ENCODE measurements at places on chromosomes 6 and 20.

- no peak for DNase-seq
These were observed 207.9 kb downstream of the GMPR start for GRCh38 chr6:16446273-16446672.

- DNase-seq: no peak
These were observed 38.7 kb upstream of the RFPL4B start for GRCh38 chr6:112308476-112308875.

DNA sequence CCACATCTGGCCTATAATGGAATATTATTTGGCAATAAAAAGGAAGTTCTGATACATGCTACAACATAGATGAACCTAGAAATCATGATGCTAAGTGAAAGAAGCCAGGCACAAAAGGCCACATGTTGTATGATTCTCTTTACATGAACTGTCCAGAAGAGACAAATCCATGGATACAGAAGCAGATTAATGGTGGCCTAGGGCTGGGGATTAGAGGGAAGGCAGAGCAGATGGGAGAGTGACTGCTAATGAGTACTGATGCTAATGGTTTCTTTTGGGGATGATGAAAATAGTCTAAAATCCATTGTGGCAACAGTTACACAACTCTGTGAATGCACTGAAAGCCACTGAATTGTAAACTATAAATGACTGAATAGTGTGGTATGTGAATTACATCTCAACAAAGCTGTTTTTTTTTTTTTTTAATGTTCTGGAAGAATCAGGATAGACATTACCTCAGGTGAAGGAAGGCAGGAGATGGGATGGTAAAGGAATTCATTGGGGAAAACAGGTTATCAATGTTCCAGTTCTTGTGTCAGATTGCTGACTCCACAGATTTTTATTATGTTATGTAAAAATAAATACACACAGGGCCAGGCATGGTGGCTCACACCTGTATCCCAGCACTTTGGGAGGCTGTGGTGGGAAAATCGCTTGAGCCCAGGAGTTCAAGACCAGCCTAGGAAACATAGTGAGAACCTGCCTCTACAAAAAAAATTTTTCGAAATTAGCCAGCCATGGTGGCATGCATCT lies 8.9 kb upstream of the SOX12 start:
- DNase-seq: no peak

DNA sequence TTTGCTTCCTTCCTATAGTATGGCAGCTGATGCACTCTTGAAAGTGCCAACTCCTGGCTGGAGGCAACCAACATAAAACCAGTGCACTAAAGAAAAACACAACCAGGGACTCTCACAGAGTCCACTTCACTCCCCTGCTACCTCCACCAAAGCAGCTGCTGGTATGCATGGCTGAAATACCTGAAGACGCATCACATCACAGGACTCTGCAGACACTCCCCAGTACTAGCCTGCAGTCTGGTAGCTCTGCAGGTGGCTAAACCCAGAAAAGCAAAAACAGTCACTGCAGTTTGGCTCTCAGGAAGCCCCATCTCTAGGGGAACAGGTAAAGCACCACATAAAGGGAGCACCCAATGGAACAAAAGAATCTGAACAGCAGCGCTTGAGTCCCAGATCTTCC lies 473.0 kb upstream of the SPTLC3 start:
- no peak for DNase-seq

DNA sequence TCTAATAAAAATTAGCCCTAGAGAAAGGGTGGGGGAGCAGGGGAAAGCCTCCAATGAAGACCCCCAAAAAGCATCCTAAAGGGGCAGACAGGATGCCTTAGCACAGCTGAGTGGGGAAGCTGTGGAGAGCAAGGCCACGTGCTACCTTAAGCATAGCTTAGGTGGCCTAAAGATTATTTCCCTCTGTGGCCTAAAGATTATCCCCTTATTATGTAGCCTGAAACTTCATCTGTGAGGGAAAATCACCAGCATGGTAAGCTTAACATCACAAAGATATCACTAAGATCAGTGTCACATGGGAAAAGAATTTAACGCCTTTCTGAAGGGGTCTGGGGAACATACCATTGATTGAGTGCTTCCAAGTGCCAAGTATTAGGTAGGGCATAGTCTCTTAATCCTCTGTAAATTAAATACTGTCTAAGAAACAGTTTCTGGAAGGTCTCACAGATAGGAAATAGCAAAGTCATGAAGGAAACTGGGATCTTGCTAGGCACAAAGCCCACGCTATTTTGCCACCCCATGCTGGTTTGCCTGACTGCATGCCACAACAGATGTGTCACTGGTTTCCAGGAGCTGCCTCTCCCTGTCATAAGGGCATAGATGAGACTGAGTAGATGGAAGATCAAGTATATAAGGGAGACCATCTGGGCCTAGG lies 170.0 kb downstream of the HACE1 start:
- DNase-seq: no peak

- DNase-seq: no peak
These were observed 93.6 kb downstream of the NCR2 start for GRCh38 chr6:41428996-41429421.

- DNase-seq: peak; percentile 88
These were observed 226.2 kb upstream of the MARCKS start for GRCh38 chr6:113630738-113631535.

- no peak for DNase-seq
These were observed 5.8 kb upstream of the TMEM14A start for GRCh38 chr6:52664991-52665686.

DNA sequence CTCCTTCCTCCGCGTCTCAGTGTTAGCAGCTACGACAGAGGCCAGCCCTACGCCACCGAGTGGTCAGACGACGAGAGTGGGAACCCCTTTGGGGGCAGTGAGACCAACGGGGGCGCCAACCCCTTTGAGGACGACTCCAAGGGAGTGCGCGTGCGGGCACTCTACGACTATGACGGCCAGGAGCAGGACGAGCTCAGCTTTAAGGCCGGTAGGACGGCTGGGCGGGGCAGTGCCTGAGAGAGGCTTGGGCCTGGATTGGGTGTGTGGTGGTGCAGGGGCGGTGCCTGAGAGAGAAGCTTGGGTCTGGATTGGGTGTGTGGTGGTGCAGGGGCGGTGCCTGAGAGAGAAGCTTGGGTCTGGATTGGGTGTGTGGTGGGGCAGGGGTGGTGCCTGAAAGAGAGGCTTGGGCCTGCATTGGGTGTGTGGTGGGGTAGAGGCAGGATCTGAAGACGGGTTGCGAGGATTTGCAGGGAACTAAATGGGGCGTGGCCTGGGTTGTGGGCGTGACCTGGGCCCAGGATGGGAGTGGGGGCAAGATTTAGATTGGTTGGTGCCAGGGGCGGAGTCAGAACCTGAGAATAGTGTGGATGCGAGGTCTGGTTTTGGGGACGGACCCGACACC lies 24.4 kb downstream of the SPDEF start:
- peak; percentile 73 for DNase-seq

- DNase-seq: no peak
These were observed 859.4 kb downstream of the MAFB start for GRCh38 chr20:39829661-39830060.

DNA sequence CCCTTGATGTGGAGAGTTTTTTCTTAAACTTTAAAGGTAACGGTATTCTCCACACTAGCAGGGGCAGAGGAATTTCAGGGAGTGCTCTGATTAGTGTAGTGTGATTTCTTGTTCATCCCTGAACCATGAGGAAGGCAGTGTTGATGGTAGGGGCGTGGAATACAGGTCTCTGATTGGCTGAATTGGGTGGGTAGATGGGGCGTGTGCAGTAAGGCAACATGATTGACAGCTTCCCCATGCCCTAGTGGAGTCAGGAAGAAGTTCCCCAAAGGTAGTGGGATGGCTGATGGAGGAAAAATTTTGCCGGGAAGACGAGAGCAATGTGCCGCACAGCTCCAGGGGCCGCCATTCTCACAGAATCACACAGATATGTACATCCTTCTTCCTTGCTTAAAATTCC lies 97.4 kb upstream of the SALL4 start:
- no peak for DNase-seq

DNA sequence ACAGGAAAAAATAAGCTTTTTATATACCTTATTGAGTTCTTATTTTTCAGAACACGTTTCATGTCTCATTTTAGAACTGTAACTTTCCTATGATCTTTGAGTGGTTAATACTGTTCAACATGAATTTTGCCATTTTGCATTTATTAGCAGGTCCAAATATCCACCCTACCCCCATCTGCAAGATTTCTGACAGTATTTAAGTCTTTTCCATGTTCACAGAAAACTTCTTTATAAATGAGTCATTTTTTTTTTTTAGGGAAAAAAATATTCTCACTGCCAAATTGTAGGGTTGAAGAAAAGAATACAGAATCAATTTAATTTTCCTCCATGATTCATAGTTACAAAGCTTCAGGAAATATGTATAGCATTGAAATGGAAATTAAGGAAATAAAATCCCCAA lies 101.8 kb downstream of the COL21A1 start:
- DNase-seq: peak; percentile 32

GRCh38 chr20:20663841-20664240 lies 48.6 kb downstream of the RALGAPA2 start:
- no peak for DNase-seq

GRCh38 chr20:50194422-50194830 lies 3.8 kb downstream of the CEBPB start:
- no peak for DNase-seq

DNA sequence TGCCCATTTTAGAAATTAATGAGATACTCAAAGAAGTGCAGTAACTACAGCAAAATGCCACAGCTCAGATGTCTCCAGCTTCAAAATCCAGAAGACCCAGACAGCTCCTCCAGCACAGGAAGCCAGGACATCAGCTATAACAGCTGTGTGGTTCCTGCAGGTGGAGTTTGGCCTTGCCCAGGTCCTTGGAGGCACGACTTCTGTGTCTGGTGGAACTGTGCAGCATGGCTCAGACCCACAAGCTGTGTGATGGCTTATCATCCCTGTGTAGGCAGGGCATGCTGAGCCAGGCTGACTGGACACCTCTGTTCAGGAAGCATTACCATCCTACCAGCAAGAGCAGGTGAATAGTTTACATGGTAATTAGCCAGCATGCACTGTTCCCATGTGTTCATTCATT lies 26.5 kb upstream of the CD93 start:
- no peak for DNase-seq

DNA sequence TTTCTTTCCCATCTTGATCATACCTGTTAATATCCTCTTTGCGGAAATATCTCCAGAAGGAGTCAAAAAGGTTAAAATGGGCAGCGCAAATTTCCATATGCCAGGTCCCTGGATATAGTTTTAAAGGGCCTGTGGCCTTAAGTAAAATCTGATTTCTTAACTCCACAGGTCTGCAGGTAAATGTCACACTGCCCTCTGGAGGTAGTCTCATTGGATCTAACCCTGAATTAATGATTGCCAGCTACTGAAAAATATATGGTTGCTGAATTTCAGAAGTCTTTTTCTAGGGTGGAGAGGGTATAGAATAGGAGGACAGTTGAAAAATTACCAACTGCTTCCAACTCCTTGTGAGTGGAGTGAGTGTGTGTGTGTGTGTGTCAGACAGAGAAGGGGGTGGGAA lies 8.5 kb downstream of the MOXD1 start:
- DNase-seq: peak; percentile 45

- DNase-seq: no peak
These were observed 308.7 kb downstream of the PKHD1 start for GRCh38 chr6:51778666-51779065.

- no peak for DNase-seq
These were observed 15.0 kb upstream of the DAAM2 start for GRCh38 chr6:39777218-39777617.

GRCh38 chr20:11380283-11380682 lies 537.4 kb upstream of the BTBD3 start:
- no peak for DNase-seq

DNA sequence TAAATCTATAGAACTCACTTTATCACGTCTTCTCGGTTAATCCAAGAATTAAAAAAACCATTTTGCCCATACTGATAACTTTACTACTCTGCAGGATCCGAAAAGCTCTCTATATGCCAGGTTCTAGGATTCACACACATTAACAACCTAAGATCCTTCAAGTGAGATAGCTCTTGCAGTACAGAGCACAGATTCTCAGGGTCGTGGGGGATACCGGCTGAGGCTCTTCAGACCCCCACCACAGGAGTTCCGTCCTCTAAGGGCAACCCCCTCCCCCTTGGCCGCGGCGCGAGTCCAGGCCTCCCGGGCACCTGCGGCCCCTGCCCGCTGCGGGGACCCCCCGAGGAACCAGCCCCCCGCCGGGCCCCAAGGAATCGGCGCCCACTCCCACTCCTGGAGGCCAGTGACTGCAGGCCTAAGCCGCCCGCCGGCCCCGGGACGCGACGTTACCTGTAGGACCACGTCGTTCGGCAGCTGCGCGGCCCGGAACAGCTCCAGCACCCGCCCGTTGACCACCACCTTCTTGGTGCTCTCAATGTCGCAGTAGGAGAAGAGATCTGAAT lies 892 bp downstream of the REPS1 start:
- no peak for DNase-seq

DNA sequence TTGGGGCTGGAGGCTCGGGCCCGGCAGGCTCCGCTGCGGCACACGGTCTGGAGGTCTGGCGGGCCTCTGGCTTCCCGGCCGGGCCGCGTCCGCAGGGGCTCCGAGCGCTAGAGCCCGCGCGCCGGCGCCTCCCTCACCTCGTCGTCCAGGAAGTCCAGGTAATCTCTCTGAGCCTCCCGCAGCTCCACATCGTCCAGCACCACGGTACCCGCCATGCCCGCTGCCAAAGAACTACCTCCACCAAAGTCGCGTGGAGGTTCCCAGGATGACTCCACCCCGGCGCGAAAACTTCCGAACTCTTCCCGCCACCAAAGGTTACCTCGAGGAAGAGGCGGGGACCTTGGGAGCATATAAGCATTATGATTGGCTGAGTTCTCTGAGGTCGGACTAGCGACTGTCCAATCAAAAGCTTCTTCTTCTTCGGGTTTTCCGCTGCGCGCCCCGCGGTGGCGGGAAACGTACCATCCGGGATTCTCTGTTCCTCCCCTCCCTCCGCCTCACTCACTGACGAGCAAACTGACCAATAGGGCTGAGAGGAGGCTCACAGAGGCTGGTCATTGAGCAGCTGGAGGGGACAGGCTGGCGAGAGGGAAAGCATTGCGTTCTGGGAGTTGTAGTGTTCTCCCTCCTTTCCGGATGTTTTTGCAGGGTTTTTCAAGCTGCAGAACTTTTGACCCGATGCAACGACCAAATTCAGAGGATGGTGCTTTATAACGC lies at the start of gene MCM3:
Gene MCM3, minus strand, starts transcription at position 283 of the 717 bp plus-strand sequence. Its CDS starts 68 bp downstream, at position 215.
- DNase-seq: peak; percentile 99

GRCh38 chr6:56683882-56684281 lies 41.2 kb upstream of the DST start:
- DNase-seq: peak; percentile 52

GRCh38 chr20:36298061-36298460 lies 8.1 kb upstream of the DLGAP4 start:
- DNase-seq: no peak

Measured in dermis microvascular lymphatic vessel endothelial cell (primary cell).